ENCODE measurements at places on chromosomes 7 and 10. TPM values are rescaled to one million over a fixed set of nuclear protein-coding genes. Genes with fewer than 3 reads are reported as not detected.

- no peak for DNase-seq
Measured at GRCh38 chr10:9545073-9545472, 1472.6 kb upstream of the CELF2 start.

DNA sequence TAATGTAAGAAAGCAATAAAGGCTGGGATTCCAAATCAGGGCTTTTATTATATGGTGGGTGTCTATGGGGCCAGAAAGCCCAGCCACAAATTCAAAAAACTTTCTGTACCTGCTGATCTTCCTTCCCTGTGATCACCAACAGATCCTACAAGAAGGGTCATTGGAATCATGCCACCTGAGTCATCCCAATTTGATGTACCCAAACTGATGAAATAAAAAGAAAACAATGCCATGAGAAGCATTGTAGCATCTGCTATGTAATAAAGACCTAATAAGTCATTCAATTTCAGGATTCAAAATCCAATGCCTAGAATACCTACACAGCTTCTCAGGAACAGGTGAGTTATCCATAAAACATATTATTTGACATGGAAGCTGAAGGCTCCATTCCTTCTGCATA, 228.8 kb downstream of the DKK1 start:
- DNase-seq: no peak

- no peak for DNase-seq
Measured at GRCh38 chr10:1390200-1390599, 334.0 kb downstream of the WDR37 start.

DNA sequence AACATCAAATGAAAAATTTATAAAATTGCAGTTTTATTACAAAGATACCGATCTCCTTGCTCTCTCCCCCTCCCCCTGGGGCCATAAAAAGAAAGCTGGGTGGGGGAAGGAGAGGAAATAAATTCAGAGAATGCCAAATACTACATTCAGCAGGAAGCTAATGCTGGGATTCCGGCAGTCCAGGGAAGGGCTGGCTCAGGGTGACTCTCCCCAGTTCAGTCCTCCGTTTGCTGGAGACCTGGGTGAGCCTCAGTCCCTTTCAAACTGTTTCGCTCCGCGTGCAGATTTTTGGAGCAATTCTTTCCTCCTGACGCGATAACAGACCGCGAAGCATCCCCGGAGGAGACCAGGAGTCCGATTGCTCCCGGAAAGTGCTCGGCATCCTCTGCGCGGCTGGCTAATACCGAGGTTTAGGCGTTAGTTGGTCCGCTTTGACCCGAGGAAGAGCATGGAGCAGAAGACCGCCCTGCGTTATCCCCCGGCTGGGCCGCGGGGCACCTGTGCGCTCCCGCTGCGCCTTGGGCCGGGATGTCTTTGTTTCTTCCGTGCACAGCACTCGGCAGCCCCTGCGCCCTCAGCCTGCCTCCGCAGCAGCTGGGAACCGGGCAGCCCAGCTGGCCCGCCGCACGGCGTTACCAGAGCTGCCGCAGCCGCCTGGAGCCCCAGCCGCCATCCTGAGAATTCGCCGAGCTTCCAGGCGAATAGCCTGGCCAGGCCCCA, 3.9 kb upstream of the HOXA2 start:
- DNase-seq: no peak

GRCh38 chr10:75508814-75509306, 77.4 kb downstream of the LRMDA start:
- DNase-seq: no peak

- no peak for DNase-seq
Measured at GRCh38 chr10:48934672-48935501, 4.8 kb downstream of the LRRC18 start.

DNA sequence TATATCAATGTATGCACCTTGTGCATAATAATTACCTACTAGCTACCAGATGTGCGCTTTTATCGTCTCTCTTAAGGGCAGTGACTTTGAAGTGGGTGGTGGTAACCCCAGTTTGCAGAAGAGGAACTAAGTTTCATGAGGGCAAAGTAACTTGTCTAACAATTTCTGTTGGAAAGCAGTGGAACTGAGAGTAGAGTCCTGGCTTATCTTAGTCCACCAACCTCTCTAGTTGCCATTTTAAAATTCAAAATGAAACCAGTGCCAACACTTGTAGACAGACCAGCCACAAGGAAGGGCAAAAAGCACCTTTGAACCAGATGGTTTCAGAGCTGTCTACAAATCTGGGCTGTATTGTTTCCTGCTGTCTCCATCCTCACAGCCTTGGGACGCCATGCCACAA, 32.0 kb upstream of the RBM20 start:
- DNase-seq: peak; percentile 70

DNA sequence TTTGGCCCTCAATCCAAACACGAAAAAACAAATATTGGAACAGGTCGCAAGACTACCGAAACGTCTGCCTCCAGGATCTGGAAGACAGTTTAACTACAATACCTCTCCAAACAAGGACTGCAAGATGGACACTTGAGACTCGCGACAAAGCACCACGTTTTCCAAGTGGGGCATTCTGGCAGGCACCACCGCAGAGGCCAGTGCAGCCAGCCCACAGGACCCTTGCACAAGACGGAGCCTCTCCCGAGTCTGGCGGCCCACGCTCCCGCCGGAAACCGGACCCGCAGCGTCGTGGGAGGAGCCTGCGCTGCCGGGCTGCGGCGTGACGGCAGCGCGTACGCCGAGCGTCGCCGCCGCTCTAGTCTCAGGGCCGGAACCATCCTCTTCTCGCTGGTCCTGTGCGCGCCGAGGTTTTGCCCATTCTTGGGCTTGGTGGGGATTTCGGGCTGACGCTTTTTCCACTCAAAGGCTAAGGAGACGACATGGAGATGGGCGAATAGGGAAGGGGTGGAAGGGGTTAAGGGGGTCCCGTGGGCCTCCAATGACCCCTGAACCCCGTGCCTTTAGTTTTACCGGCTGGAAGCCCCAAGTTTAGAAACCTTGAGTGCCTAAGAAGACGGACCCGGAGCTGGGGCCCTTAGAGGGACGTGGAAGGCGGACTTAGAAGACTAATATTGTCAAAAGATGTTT, at the start of gene ORC5:
TSS of gene ORC5 (minus strand) at position 283 of the 690 bp plus-strand sequence. CDS start at position 174, 109 bp downstream.
- DNase-seq: peak; percentile 44

DNA sequence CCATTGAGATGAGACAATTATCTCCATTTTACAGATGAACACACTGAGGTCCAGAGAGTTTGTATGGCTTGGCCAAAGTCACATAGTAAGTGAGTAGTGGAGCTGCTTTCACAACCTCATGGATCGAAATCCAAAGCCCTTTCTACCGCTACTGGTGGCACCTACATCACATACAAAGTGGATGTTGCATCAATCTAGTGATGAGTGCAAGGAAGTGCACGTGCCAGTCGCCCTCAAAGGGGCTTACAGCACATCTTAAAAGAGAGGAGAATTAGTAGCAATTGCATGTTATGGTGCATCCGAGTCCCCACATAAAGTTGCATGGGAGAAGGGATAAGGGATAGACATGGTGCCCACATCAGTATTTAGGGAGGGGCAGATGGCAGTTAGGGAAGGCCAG, 31.0 kb upstream of the GPR26 start:
- no peak for DNase-seq

- no peak for DNase-seq
Measured at GRCh38 chr7:18995270-18995671, 122.2 kb downstream of the TWIST1 start.

GRCh38 chr10:6269432-6269831, 66.7 kb downstream of the PFKFB3 start:
- no peak for DNase-seq

DNA sequence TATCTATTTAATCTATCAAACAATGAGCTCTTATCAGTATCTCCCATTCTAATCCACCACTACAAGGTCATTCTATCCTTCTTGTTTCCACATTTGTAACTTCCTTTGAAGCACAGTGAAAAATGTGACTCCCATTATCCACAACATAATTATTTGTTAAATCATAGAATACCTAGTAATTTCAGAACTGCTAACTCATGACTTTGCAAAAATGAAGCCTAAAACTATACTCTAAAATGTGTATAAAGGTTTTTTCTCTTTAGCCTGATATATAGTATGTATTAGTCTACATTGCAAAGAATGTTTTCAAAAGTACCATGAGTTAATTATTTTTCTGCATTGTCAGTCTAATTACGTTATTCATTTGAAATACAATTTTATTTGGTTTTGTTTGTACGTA, 12.0 kb upstream of the MRPS16 start:
- DNase-seq: no peak

The UNCX gene
- not detected for polyA plus RNA-seq

The PLAU gene
- polyA plus RNA-seq: 20.9 TPM

The FKBP9 gene
- 2.3 TPM for polyA plus RNA-seq

The INMT gene
- polyA plus RNA-seq: not detected

The PBLD gene
- polyA plus RNA-seq: 1.8 TPM

The CCDC172 gene
- not detected for polyA plus RNA-seq
